Right renal pelvis (tissue), 4 donors: ENCODE measurements at places on chromosomes 16 and 17. TPM values are rescaled to one million over a fixed set of nuclear protein-coding genes. Genes with fewer than 3 reads are reported as not detected.

MYCBPAP gene
- 2.4 TPM for polyA plus RNA-seq

ASIC2 gene
- 3.3 TPM for polyA plus RNA-seq

MPHOSPH6 gene
- 48.7 TPM for polyA plus RNA-seq

PGS1 gene
- polyA plus RNA-seq = 40.3 TPM

C16orf92 gene
- polyA plus RNA-seq = not detected

TBC1D3H gene
- polyA plus RNA-seq = not detected

AP1G1 gene
- polyA plus RNA-seq = 87.3 TPM

TSPAN10 gene
- polyA plus RNA-seq = 5.0 TPM

SERPINF2 gene
- 95.3 TPM for polyA plus RNA-seq

G6PC1 gene
- 4.2 TPM for polyA plus RNA-seq

DNA sequence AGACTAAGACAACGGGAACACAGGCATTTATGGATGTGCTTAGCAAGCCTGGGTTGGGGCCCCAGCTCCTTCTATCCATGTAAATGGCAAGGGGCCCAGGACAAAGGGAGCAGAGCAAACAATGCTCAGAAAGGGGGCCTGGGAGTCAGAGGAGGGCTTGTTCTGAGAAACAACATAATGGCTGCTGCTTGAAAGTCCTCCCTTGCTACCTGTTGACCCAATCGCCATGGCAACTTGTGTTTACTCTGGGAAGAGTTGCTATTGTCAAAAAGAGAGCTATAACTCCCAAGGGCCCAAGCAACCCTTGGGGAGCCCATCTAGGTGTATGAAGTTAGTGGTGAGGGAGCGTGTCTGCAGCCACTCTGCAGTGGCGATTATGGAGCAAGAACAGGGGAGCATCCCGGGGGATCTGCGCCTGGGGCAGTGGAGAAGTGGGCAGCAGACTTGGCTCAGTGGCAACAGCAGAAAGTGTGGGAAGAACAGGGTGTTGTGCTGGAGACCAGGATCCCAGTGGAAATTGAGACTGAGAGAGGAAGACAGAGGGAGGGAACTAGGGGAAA, 118.7 kb upstream of the NLRP1 start:
- no peak for DNase-seq

- no peak for DNase-seq
Measured at GRCh38 chr16:2471016-2471652, at the start of gene NTN3. Gene NTN3, plus strand, starts transcription at chr16:2471297. Its CDS starts 405 bp downstream, at chr16:2471702.

GRCh38 chr16:80620736-80621605, 80.2 kb downstream of the DYNLRB2 start:
- no peak for DNase-seq

DNA sequence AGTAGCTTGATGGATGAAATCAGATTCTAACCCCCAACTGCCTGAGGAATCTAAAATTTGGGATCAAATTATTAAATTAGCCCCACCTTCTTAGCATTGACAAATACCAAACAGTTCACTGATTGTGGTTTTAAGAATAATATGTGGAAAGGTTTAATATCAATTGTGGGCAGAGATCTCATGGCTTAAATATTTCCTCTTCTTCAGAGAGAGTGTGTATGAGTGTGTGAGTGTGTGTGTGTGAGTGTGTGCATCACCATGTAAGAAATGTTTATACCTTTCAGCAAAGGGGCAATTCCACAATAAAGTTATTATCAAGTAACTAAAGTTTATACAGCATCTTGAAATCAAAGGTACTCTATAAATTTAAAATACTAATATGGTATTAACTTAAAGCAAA, 3.2 kb downstream of the SMURF2 start:
- DNase-seq = no peak

GRCh38 chr17:40598301-40598618, 33.0 kb upstream of the CCR7 start:
- no peak for DNase-seq

GRCh38 chr17:39081851-39082250, 69.6 kb downstream of the PLXDC1 start:
- DNase-seq = no peak

GRCh38 chr16:57889522-57889921, 81.4 kb downstream of the CNGB1 start:
- DNase-seq = no peak

GRCh38 chr17:37283414-37283961, 92.3 kb upstream of the C17orf78 start:
- DNase-seq = no peak

DNA sequence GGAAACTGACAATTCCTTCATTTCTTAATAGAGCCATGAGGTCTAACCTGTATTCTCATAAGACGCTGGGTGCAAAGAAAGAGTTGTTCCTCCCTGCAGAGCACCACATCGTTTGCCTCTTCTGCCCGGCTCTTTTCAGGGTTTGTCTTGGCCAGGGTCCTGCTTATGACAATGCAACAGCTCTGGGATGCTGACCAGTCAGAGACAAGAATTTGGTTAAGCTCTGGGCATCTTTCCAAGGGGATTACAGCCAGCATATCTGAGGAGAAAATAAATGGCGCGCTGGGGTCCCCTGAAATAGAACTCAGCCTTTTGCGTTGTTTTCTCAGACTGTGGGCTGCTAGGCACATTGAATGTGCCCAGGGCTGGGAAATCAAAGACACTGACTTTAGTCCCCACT, 128.6 kb downstream of the SHISA6 start:
- DNase-seq = no peak

DNA sequence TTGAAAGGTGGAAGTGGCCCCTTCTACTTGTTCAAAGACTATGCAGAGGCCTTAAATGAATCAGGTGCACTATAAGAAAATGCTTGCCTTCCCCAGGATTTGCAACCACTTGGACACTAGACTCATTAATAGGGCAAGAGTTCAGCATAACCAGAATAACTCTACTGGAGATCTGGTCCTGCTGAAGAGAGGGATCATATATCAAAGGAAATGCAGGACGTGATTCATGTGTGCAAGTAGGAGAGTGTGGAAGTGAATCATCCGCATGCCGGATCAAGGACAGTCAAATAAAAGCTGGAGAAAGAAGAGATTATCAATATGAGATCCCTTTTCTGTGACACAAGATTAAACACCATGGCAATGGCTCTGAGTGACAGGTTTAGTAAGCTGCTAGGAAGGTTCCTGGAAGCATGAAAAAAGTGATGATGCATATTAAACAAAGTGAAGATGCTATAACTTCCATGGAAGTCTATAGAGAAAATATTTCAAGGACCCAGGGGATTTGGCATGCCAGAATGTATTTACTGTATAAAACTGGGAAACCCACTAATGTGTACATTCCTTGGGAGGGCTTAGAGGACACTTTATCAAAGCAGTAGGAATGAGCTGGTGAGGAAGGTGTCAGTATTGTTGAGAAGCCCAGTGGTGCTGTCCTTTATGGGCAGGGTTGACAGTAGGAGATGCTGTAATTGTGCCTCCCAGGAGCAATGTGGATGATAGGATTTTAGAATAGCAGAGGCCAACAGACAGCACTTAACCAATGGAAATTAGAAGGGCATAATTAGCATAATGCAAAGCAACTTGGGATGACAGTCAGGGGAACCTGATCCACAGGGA, 133.1 kb downstream of the ABCA8 start:
- peak; percentile 27 for DNase-seq

DNA sequence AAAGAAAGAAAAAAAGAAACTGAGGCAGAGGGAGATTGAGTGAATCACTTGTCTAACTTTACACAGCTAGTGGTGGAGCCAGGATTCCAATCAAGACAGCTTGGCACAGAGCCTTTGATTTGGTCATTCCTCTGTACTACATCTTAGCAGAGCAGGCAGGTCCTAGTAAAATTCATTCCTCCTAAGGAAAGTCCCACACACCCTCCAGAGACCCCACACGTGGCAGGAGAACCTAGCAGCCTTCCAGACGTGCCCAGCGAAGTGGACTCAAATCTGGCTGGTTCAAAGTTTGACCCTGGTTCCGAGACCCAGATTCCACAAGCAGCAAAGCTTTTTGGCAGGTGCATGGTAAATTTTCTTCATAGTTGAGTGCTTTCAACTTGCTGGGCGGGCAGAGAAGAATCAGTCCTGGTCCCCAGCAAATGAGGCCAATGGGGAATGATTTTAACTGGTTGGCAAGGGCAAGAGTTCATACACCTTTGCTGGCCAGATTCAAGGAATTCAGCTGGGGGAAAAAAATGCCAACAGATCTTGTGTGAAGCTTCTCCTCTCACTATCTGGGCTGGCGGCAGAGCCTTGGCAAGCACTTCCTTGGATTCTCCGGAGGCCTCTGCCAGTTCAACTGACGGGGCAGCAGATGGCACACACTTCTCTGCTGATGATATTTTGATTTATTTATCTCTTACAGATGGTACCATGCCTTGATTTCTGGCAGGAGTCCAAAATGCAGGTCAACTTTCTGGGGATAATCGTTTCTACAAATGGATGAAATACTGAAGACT, 82.4 kb downstream of the GSG1L start:
- DNase-seq = no peak

- DNase-seq = peak; percentile 75
Measured at GRCh38 chr17:49515196-49515770, 20.2 kb downstream of the NGFR start.

GRCh38 chr17:63481488-63481870, 4.6 kb downstream of the ACE start:
- DNase-seq = no peak

- DNase-seq = no peak
Measured at GRCh38 chr17:31494259-31495021, 103.0 kb downstream of the RAB11FIP4 start.

GRCh38 chr17:27569884-27570577, 61.0 kb upstream of the LGALS9 start:
- no peak for DNase-seq

- DNase-seq = no peak
Measured at GRCh38 chr17:71572343-71572742, 548.5 kb upstream of the SOX9 start.

DNA sequence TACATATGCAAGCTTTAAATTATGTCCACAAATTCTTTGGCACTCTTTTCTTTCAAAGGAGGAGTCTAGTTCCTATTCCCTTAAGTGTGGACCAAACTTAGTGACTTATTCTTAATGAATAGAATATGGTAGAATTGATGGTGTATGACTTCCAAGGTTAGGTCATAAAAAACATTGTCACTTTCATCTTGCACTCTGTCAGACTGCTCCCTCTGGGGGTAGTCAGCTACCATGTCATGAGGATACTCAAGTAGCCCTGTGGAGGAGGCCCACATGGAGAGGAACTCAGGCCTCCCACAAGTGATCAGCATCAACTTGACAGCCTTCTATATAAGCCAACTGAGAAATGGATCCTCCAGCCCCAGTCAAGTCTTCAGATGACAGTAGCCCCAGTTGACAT, 58.0 kb upstream of the SCNN1B start:
- no peak for DNase-seq

DNA sequence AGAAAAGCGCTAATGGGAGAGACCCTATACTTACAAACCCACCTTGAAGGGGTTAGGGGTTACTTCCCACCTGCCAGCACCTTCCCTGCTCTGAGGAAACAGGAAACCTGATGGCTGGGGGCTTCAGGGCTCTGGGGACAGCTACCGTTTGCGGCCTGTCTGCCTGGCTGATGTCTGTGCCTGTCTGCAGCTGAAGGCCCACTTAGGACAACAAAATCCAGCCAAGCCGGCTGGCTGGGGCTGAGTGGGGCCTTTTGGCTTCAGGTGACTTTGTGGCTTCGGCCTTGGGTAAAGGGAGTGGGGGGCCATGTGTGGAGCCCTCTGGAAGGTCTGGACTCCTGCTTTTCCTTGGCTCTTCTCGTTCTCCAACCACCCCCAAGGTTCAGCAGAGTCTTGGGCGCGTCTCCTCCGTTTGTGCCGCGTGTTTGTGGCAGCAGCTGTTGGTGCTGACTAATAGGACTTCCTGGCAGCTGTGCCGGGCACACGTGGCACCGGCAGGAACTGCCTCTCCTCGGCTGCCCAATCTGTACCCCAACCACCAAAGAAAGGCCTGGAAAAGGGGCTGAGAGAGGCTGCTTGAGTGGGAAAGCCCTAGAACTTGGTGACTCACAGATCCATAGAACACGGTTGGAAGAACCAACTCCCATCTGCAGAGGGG, 186.7 kb downstream of the MSI2 start:
- no peak for DNase-seq
